ENCODE measurements at places on chromosomes 7 and 10.
A peak's percentile ranks its signal among the peaks of the same experiment; 100 is the strongest.

DNA sequence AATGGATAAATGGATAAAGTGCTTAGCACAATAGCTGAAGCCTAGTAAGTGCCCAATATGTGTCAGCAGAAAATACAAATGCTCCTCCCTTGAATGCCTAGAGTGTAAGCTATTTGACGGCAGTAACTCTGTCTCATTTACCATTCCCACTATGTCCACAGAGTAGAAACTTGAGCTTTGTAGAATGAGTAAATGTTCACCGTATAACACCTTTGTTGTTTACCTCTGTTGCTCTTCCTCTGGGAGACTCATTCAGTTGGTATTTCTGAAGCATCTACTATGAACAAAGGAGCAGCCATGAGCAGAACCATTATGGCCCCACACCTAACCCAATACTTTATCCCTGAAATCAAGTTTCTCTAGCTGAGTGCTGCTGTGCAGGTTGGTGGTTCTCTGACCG, 8.4 kb upstream of the SLC16A12 start:
- no peak for DNase-seq

DNA sequence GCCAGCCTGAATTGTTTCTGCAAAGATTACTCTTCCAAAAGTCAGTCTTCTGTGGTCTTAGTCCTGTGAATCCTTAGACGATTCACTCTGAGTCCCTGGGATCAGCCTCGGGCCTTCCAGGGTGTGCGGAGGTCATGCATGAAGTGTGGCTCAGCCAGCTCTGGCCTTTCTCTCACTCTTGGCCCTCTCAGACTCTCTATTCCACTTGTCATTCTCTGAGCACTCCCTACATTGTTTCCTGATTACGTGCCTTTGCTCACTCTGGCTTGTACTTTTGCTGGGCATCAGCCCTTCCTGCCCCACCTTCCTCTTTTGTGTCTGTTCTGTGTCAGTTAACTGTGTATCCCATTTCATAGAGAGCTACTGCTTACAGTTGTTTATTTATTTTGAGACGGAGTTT, 36.0 kb downstream of the CCNY start:
- DNase-seq = peak; percentile 71

DNA sequence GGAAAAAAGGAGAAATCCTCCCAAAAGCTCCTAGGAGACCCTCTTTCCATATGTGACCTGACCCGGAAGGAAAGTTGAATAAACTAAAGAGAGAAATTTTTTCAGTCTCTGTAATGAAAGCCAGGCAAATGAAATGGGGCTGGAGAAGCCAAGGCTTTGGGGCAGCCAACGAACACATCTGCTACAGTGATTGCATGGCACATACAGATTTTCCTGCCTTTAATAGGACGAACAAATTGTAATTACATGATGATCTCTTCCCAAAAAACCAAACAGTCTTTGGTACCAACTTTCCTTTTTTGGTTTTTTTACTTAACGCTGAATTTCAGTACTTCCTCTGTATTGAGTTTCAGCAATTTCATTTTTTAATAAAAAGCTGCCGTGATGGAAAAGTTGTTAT, 23.5 kb upstream of the PTN start:
- DNase-seq = no peak

DNA sequence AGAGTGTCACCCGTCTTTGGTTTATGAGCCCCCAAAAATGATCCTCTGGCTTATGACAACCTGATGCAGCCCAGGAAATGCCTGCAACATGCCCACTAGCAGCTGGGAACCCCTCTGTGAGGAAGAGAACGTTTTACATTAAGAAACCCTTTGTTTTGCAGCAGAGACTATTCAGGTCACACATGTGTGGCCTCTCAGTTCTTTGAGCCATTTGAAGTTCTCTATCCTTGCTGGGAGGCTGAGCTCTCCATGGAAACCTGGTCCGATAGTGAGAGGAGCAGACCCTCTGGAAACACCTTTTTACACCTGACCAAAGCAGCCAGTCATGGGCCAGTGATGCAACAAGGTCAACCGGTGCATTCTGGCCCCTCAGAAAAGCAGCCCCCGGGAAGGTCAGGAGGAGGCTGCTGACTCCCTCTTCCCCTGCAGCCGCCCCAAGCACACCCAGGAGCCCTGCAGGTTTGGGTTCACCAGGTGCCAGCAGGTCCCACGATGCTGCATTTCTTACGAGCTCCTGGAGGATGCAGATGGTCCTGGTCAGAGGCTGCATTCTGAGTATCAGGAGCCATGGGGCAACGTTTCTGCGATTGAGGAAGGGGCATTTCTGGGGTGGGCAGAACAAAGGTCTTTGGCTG, 134.3 kb downstream of the ZMYND11 start:
- no peak for DNase-seq

DNA sequence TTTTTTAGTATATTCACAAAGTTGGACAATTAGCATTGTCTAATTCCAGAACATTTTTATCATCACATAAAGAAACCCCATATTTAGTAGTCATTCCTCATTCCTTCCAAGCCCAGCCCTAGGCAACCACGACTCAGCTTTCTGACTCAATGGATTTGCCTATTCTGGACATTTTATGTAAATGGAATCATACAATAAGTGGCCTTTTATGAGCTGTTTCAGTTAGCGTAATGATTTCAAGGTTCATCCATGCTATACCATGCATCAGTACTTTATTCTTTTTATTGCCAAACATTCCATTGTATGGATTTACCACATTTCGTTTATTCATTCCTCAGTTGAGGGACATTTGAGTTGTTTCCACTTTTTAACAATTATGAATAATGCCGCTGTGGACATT, 249.2 kb downstream of the DYNC1I1 start:
- peak; percentile 0 for DNase-seq

GRCh38 chr10:115980470-115980869, 292.5 kb downstream of the GFRA1 start:
- DNase-seq = peak; percentile 11

GRCh38 chr7:116811768-116812167, 50.6 kb upstream of the CAPZA2 start:
- DNase-seq = no peak

DNA sequence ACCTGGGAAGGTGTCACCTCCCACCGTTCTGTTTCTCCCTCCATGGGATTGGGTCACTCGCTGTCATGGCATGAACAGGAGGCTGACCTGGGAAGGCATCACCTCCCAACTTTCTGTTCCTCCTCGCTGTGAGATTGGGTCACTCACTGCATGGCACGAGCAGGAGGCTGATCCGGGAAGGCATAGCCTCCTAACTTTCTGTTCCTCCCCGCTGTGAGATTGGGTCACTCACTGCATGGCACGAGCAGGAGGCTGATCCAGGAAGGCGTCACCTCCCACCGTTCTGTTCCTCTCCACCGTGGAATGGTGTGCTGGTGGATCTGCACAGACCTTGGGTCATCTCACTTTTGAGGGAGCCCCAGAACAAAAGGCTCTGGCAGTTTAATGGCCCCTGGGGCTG, 239.2 kb upstream of the PRKCQ start:
- no peak for DNase-seq

Measured in EL (cell line).